ENCODE measurements at places on chromosomes 16 and 17.
A peak's percentile ranks its signal among the peaks of the same experiment; 100 is the strongest.

GRCh38 chr17:44308865-44309264 lies 464 bp downstream of the RUNDC3A start:
- DNase-seq: no peak

- DNase-seq: peak; percentile 63
Measured at GRCh38 chr16:86387468-86388440, 122.6 kb upstream of the FOXF1 start.

DNA sequence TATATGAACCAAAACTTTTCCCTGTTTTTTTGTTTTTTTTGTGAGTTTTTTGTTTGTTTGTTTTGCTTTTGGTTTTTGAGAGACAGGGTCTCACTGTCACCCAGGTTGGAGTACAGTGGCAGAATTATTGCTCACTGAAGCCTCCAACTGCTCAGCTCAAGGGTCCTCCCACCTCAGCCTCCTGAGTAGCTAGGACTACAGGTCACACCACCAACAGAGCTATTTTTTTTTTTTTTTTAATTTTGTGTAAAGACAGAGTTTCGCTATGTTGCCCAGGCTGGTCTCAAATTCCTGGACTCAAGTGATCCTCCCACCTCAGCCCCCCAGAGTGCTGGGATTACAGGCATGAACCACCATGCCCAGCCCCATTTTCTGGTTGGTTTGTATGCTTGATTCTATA lies 28.6 kb downstream of the CMTM4 start:
- no peak for DNase-seq

GRCh38 chr17:75114552-75115314 lies 5.0 kb downstream of the ARMC7 start:
- DNase-seq: no peak

DNA sequence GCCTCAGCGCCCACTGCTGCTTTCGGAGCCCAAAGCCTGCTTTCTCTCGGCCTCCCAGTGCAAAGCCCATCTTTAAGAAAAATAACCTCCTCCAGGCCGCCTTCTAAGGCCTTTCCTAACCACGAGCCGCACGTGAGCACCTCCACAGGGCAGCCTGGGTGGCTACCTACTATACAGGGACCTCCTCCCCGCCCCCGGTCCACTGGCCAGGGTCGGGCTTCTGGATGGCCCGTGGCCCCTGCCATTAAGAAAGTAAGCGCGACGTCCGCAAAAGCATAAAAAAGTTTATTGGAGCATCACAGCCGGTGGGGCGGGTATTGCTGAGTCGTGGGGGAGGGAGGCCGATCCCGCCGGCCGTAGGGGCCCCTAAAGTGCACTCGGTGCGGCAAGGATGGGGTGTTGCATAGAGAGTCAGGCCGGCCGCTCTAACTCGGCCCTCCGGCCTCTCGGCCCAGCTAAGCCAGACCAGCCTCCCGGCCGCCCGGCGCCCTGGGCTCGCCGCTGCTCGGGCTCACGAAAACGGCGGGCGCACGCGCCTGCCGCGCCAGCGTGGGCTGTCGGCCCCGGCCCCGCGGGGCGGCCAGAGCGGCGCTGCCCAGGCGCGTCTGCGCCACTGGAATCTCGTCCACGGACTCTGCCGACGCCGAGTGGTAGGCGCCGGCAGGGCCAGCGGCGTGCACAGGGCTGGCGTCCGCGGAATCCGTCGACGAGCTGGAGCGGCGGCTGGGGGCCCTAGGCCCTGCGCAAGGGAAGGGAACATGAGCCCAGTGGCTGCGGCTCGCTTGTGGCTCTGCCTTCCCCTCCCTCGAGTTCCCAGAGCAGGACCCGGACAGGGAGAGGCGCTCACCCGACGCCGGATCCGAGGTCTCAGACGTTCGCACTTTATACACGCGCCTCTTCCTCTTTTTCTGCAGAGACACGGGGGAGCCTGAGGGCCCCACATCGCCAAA lies 1.1 kb upstream of the TPPP3 start:
- DNase-seq: no peak

Data from HCT116 (cell line).